ENCODE measurements at places on chromosomes 6 and 20.
A peak's percentile ranks its signal among the peaks of the same experiment; 100 is the strongest.

- DNase-seq: peak; percentile 74
Observed at GRCh38 chr6:144582939-144583613, 297.9 kb downstream of the UTRN start.

DNA sequence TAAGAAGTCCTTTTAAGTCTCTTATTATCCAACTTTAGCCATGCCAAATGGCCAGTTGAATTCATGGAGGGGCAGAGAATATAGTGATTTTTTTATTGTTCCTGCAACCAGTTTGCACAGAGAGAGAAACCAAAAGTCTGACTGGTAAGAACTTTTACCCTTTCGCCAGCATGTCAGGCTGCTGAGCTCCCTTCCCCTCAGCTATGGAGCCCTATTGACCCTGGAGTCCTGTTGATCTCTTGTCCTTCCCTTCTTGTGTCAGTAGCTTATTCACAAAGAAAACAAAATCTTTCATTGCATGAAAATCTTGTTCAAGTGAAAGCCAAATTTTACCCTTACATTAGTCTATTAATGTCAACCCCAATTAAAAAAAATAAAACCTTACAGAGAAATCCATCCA is 1.5 kb upstream of the SLC22A1 start:
- DNase-seq: no peak

DNA sequence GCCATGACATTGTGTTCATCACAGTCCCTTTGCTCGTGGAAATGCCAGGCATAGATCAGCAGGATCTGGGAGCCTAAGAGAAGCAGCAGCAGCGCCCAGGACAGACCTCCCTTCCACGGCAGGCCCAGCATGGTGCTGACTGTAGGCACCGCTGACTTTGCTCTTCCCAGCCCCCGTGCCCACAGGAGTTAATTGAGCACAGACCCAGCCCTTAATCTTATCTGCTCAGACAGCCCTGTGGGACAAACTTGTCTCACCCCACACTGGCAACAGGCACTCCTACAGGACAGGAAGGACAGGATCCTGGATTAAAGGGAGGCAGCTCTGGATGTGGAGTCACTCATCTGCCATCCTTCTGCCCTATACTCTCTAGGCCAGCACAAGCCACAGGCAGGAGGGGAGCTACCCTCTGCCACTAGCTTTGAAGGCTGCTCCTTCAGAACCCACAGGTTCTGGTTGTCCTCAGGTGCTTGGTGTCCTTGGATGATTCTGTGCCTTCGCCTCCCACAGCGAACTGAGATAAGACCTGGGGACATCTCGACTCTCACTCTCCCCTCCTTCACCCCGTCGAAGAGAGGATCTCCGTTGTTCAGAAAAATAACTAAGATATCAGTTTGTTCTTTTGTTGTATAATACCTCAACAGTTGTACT is at the start of gene CST9L:
Gene CST9L (minus strand): TSS at position 165 of the 651 bp plus-strand sequence. CDS start 34 bp downstream, at position 131.
- DNase-seq: no peak

DNA sequence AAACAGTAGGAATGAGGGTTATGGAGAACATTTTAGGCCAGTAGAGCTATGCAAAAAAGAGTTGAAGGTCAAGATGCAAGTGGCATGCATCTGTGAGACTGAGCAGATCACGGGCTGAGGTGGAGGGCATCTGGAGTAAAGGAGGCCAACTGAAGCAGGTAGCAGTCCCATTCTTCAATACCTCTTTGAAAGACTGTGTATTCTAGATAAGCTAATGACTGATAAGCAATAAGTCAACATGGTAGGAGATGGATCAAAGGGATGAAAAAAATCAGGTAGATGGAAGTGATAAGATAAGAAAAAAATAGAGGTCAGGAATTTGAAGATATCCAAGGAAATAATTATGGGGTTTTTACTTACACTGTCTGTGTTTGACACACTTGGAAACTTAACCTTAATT is 55.6 kb downstream of the ARMC2 start:
- DNase-seq: no peak
